ENCODE measurements at places on chromosomes 6 and 20.

DNA sequence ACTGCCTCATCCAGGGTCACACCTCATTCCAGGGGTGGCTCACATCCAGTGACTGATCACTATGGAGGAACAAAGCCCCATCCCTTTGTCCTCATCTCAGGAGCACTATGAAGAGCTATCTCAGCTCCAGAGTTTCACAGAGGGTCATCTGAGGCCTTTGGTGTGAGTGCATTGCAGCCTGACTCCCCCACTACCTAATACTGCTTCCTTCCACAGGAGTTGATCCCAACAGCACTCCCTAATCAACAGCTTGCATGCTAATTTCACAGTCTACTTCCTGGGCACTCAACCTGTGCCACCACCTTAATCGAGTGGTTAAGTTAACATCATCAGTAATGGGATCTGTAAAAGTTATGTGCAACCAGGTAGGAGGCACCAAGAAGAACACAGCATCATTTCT lies 37.7 kb downstream of the F13A1 start:
- no peak for DNase-seq

- no peak for DNase-seq
Measured at GRCh38 chr20:21336455-21337151, 33.5 kb downstream of the XRN2 start.

GRCh38 chr6:71349395-71349794 lies 60.8 kb downstream of the OGFRL1 start:
- no peak for DNase-seq

GRCh38 chr6:114934079-114934478 lies 591.3 kb upstream of the HS3ST5 start:
- DNase-seq, result no peak

DNA sequence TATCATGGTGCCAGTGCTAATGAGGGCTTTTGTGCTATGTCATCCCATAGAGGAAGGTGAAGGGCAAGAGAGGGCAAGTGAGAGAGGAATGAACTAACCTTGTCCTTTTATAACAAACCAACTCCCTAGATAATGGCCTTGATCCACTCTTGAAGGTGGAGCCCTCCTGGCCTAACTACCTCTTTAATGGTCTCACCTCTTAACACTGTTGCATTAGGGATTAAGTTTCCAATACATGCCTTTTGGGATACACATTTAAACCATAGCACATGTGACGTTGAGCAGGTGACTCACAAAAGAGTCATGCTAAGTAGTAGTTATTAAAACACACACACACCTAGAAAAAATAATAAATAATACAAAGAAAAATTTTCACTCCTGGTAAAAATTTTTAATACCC lies 36.9 kb downstream of the CCN2 start:
- no peak for DNase-seq

DNA sequence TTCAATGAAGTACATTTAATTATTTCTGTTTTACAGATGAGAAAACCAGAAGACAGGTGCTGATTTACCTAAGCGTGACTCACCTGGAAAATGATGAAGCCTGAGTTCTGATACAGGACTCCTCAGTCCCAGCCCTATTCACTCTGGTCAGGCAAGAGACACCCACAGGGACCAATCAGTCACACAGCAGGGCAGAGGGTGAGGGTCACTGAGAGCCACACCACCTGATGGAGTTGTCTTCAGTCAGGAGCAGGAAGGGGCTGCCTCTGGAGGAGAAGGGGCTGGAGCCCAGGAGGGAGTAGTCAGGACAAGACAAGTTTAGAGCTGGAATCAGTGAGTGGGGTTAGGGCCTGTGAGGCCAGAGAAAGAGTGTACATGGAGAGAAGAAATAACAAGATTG lies 251.2 kb upstream of the MOCS1 start:
- no peak for DNase-seq

DNA sequence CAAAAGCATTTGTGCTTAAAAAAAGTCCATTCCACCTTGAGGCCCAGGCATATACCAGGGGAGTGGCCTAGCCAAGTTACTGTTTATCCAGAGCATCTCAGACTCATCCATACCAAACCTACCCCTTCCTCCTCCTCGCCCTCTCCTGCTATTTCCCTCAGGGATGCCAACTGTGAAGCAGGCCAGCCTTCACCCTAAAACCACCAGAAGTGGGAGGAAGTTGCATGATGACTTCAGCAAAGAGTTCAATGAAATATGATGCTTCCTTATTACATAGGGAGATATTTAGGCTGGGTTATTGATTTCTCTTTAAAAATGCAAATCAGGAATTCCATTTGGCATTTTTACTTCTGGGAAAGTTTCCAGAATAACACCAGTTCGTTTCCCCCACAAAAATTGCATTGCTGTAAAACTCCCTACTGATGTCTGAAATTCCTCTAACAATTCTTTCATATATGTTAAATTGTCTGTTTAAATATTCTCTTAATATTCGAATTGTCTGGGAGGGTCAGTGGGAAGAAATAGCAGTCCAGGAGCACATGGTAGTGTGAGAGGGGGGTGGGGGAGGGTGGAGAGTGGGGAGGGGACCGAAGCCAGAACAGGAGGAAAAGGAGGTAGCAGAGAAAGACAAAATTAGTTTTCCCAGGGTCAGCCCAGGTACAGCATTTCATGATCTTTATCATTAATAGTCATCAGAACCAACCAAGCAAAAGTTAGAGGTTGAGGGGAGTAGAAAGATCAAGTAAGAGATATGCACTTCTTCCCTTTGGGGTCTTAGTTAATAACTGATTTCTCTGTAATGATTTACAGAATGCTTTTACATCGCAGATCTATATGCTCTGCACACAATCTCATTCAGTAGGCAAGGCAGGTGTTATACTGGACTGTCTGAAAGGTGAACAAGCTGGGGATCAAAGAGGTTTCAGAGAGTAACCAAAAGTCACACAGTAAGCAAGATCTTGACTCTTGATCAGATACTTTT lies 1.7 kb upstream of the TCP11 start:
- DNase-seq, result no peak

DNA sequence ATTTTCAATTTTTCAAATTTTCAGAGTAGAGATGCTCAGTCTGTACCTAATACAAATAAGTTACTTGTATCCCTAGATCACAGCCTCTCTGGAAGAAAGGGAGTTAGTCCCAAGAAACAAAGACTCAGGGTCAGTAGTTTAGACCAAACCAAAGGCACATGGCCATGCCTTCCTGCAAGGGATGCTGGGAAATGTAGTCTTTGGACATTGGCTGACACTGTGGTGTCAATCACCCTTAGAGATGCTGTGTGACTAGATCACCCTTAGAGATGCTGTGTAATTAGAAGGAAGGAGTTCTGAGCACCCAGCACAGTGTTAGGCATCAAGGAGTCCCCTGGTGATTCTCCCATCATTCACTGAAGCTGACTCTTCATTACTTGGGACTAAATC lies 202.1 kb downstream of the NFATC2 start:
- no peak for DNase-seq

DNA sequence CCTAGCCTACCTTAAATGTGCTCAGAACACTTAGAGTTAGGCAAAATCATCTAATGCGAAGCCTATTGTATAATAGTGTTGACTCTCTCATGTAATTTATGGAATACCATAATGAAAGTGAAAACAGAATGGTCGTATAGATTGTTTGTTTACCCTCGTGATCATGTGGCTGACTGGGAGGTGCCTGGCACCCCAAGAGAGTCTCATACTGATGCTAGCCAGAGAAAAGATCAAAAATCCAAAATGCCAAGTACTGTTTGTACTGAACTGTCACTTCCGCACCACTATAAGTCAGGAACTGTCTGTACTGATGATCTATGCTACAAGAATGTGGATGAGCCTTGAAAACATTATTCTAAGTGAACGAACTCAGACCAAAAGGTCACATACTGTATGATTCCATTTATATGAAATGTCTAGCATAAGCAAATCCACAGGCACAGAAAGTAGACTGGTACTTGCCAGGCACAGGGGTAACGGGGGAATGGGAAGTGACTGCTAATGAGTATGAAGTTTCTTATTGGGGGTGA lies 22.4 kb downstream of the ZMYND8 start:
- no peak for DNase-seq

- peak; percentile 55 for DNase-seq
Measured at GRCh38 chr6:27893836-27894807, 18.1 kb downstream of the OR2B2 start.

DNA sequence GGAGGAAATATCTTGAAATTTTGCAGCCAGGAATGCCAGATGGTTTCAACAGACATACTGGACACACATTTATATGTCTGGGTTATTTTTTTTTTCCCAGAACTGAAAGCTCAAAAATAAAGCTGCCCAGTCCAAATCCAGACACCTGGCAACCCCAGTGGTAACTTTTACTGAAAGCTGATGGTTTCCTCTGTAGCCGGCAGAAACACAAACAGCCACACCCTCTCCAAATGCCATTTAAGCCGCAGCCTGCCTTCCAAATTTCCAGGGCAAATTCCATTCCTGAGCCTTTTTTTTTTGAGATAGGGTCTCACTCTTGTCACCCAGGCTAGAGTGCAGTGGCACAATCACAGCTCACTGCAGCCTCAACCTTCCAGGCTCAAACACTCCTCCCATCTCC lies 6.5 kb upstream of the PREX1 start:
- no peak for DNase-seq

DNA sequence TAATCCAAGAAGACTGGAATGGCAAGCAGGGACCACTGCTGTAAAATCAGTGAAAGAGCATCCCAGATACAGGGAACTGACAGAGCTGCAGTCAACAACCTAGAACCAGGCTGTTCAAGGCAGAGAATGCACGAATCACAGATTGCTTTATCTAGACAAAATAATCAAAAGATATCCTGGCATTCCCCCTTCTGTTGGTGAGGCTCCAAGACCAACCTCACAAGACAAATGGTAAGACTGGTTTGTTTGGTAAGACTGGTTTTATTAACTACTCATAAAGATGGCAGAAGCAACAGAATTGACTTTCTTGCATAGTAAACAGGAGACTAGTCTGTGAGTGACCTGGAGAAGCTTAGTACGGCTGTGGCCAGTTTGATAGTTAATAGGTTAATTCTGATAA lies 88.8 kb upstream of the AHI1 start:
- no peak for DNase-seq

DNA sequence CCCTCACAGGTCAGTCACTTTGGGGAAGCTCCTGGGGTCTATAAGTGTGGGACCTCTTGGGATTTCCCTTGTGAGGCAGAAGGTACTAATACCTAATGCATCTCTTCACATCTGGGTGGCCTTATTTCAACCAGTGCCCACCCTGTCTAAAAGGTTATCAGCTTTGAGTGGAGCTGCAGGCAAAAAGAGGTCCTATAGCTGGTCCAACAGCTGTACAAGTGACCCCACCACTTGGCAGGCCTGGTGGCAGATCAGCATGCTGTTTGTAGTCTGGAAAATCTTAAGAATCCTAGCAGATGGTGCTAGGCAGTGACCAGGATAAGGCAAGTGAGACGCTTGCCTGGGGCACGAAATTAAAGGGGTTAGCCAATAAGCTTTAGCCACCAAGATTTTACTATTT lies 51.6 kb upstream of the GTSF1L start:
- no peak for DNase-seq

GRCh38 chr6:38279423-38279822 lies 360.3 kb downstream of the BTBD9 start:
- DNase-seq, result no peak

DNA sequence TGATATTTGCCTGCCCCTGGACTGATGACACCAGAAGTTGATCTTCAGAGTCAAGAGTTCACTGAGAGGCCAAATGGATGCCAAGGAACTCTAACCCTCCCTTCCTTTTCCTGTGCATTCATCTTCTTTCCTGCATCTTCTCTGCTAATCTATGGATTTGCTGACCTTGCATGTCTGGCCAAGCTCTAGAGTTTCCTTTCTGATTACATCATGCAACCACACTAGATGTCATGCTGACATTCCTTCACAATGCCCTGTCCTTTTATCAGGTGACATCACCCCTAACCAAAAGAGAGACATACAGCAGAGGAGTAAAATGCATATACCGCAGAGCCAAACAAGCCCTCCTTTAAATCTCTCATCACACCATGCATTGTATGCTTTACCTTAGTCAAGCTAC lies 487.6 kb downstream of the TFAP2A start:
- no peak for DNase-seq

DNA sequence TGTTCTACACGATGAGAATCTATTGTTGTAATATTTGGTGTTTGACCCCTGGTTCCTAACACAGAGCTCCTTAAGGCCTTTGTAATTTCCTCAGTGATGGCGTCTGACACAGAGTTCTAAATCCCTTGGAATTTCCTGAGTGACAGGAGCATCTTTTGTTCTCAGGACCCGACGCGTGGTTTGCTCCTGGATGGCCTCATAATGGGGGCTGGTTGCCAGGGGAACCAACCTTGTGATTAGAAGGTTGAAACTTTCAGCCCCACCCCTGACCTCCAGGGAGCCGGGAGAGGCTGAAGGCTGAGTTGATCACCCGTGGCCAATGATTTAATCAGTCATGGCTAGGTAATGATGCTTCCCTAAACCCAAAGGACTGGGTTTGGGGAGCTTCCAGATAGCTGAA lies 20.5 kb upstream of the ZNF133 start:
- DNase-seq, result no peak
